ENCODE measurements at places on chromosomes 5 and 9. TPM values are rescaled to one million over a fixed set of nuclear protein-coding genes. Genes with fewer than 3 reads are reported as not detected.

DNA sequence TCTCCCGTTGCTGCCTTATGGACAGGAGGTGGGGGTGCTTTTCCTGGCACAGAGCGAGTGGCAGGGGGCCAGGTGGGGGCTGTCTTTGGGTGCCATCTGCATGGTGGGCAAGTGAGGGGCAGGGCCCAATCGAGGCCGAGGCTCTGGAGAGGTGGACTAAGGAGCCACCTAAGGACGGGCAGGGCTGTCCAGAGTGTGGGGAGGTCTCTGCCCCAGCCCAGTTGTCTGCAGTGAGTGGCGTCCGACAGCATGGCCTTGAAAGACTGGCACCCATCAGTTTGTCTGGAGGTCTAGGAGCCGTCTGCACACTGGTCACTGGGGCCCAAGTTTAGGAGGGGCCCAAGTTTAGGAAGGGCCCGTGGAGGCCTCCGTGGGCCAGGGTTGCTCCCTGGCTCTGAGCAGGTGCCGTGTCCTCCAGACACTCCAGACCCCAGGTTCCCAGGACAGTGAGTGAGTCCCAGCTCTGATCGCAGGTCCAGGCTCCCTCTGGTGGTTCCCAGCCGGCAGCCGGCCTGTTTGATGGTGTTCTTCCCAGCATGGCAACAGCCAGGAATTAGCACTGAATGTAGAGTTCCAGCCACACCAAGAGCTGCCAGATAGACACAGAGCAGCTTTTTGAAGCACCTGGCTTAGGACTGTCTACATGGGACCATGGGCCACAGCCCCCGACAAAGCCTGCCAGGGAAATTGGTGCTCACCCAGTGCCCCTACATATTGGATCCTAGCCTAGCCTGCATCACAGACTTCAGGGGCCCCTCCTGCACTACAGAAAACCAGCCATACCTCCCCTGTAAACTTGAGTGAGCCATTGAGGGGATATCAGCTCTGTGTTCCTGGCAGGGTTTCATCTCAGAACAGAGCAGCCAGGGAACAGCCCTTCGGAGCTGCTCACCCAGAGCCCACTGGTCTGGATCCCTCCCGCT, 120.9 kb downstream of the WNK2 start:
- DNase-seq: no peak

GRCh38 chr5:172707285-172708182, 63.5 kb downstream of the DUSP1 start:
- no peak for DNase-seq

GRCh38 chr9:114430457-114430856, 42.7 kb upstream of the AKNA start:
- DNase-seq: no peak

The HAVCR2 gene
- total RNA-seq: 5.0 TPM

The STC2 gene
- not detected for total RNA-seq

- DNase-seq: no peak
Observed at GRCh38 chr5:56145511-56145910, 87.6 kb downstream of the ANKRD55 start.

GRCh38 chr5:75862872-75863271, 145.6 kb upstream of the POC5 start:
- no peak for DNase-seq

- no peak for DNase-seq
Observed at GRCh38 chr9:133140174-133140505, 19.1 kb upstream of the RALGDS start.

The HINT1 gene
- 222 TPM for total RNA-seq

The TPPP gene
- total RNA-seq: 12.4 TPM

The PCDHB10 gene
- total RNA-seq: not detected

The ENTREP1 gene
- total RNA-seq: not detected

The PCA3 gene
- total RNA-seq: not detected

DNA sequence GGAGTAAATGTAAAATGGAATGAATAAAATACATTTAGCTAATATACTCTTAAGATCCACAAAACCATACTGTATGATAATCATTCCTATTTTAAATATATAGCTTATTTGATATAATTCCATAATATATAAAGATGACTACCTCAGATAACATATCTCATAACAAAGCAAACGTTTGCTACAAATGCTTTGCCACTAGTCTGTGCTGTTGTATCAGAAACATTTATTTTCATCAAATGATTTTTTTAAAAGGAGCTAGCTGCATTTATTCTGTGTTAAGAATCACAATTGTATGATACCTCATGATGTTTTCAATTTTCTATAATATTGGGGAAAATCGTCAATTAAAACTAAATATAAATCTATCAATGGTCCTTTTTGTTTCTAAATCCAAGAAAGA, 567.2 kb downstream of the PTPRD start:
- no peak for DNase-seq

GRCh38 chr9:136568288-136569081, 22.6 kb upstream of the NOTCH1 start:
- no peak for DNase-seq

The ASTN2 gene
- total RNA-seq: 5.0 TPM

The N4BP3 gene
- total RNA-seq: 2.5 TPM

- DNase-seq: peak; percentile 58
Observed at GRCh38 chr5:113294311-113295110, 140.3 kb downstream of the TSSK1B start.

DNA sequence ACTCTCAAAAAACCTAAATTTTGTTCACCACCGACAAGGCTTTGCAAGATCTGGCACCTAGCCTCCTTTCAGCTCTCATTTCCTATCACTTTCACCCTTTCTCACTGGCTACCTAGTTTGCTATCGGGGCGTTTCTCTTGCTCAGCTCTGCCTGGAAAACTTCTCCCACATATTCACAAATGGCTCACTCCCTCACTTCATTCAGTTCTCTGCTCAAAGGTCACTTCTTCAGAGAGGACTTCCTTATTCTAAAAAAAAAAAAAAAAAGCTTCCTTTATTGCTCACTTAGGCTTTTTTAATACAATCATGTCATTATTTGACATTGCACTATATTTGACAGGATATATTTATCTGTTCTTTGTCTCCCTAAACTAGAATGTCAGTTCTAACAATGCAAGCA, 2.1 kb upstream of the SLC25A46 start:
- no peak for DNase-seq

DNA sequence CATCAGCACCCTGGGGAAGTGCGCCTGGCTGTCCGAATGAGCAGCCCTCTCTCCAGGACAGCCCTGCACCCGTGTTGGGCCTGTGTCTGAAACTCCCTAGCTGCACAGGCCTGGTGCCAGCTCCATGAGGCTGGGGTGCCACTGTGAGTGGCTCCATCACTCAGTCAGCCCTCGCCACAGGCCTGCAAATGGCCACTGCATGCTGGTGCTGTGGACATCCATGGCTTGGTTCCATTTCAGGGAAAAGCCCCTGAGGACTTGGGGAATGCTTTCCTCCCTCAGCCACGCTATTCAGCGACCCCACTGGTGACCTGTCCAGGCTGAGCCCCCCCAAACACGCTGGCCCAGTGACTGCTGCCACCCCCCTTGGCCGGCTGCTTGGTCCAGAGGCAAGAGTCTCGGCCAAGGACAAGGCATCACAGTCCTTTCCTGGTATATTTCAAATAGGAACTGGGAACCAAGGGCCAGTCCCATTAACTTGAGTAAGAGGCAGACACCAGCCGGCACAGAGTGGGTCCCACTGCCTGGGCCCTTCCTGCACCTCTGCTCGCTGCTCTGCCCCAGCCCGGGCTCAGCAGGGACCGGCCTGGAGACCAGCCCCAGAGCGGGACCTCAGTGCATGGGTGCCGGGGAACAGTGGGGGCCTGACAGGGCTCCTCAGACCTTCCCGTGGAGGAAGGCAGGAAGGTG, 181.3 kb downstream of the AUH start:
- DNase-seq: no peak

The CMBL gene
- 0.59 TPM for total RNA-seq

DNA sequence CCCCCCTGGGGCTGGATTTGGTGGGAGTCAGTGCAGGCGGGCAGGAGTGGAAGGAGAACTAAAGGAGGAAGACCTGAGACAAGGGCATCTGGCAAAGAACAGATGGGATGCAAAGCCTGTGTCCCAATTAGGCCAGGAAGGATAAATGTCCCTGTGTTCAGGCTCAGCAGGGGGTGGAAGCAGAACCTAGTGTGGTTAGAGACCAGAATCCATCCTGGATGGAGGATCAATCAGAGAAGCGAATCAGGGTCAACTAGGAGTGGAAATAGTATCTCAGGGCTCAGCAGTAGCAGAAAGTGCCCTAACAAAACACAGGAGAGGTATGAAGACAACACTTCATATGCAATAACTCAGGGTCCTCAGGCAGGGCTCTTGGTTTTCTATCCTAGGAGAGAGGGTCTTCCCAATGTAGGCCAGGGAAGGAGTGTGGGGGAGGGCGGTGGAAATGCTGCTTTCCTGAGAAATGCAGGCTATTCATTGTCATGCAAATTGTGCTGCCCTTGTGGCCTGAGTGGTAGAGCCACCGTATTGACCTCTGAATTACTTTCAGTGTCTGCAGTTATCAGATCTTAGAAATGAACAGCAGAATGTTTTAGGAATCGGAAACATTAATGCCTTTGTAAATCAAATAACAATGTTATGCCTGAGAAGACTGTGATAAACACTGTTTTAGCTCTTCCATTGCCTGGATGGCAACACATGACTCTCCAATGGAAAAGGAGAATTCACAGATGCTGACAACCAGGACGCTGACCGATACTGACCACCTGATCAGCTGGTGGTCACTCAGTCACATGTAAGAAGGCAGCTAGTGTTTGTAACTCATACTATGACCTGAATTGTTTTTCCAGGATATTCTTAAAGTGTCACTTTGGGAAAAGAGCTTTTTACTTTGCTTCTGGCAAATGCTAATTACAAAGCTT, 323.6 kb downstream of the SEMA5A start:
- no peak for DNase-seq

- peak; percentile 41 for DNase-seq
Observed at GRCh38 chr5:177444106-177445051, 2.2 kb upstream of the PRR7 start.

- DNase-seq: no peak
Observed at GRCh38 chr9:94533155-94533554, 21.7 kb upstream of the PCAT7 start.

GRCh38 chr5:39696672-39697398, 272.1 kb upstream of the DAB2 start:
- DNase-seq: no peak

The POLR3G gene
- 0.91 TPM for total RNA-seq

The TLX3 gene
- not detected for total RNA-seq

- no peak for DNase-seq
Observed at GRCh38 chr9:112366591-112366990, 13.3 kb upstream of the HSDL2 start.

- DNase-seq: no peak
Observed at GRCh38 chr9:38761999-38762398, 42.1 kb upstream of the FAM240B start.

DNA sequence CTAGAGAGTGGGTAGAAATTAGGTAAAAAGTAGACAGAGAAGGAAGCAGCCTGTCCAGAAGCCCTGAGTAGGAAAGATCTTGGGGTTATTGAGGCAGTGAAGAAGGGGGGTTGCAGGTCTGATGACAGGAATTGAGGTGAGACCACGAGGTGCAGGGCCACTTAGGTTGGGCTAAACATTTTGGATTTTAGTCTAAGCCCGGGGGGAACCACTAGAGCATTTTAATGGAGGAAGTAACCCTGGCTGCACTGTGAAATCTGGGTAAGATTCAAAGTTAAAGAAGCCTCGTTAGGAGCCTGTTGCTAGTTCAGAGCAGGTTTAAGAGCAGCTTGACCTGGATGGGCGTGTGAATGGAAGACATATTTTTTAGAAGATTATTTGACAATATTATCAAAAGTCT, 38.3 kb downstream of the MAP3K1 start:
- no peak for DNase-seq

The STOM gene
- total RNA-seq: 29.9 TPM

DNA sequence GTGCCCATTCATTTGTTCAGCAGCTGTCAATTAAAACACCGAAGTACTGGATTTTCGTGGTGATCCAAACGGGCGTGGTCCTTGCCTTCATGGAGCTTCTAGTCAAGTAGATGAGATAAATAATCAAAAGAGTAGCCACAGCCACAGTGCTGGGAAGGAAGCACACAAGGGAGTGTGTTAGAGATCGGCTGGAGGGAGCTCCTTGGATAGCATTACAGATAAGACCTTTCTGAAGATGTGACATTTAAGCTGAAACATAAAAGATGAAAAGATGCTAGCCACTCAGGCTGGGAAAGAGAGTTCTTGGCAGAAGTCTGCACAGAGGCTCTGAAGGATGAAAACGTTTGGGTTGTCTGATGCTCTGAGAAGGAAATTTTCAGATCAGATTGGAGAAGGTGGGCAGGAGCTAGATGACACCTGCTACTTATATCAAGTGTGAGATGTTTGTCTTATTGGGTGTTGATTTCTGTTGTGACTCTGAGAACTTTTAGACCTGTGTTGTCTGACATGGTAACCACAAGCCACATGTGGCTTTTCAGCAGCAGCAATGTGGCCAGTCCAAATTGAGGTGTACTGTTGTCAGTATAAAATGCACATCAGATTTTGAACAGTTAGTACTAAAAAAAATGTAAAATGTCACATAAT, 123.9 kb downstream of the TLE4 start:
- no peak for DNase-seq

The ADAMTS19 gene
- not detected for total RNA-seq

GRCh38 chr5:143051244-143052058, 281.3 kb downstream of the ARHGAP26 start:
- DNase-seq: no peak

The DBH gene
- 0.12 TPM for total RNA-seq

DNA sequence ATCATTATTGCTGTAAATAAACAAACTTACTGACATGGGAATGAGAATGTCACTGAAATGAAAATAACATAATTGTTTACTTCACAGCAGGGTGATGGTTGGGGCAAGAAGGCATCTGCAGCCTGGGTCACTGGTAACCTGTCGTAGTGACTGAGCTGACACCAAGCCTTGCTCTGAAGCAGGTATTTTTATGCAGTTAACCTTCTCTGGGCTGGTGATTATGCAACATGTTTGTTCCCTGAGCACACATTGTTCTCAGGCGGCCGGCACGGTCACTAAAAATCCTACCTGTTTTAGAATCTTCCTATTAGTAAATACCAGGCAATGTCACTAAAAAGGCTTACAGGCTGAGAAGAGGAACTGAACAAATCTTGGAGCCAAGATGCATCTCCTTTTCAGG, 157.7 kb upstream of the NR3C1 start:
- DNase-seq: no peak

DNA sequence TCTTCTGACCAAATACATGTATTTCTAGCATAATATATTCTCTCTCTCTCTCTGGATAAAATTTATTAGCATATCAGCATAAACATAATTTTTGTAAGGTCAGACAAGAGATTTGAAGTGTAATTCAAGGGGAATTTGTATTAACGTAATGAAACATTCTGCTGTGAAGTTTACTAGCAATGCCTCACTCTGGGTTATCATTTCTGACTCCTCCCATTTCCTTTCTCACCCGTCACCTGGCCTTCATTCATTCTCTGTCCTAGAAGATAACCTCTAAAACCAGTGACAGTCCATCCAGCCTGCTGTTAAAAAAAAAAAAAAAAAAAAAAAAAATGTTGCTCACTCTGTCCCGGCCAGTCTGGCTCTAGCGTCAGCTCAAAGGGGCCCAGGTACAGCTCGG, 27.1 kb downstream of the GRAMD2B start:
- peak; percentile 13 for DNase-seq

The CAMK4 gene
- 167 TPM for total RNA-seq

- DNase-seq: no peak
Observed at GRCh38 chr9:79687131-79687447, 115.3 kb downstream of the TLE4 start.

- DNase-seq: no peak
Observed at GRCh38 chr5:74945561-74946165, 79.5 kb upstream of the FAM169A start.
